ENCODE measurements at places on chromosomes 16 and 17. TPM values are rescaled to one million over a fixed set of nuclear protein-coding genes. Genes with fewer than 3 reads are reported as not detected.
A peak's percentile ranks its signal among the peaks of the same experiment; 100 is the strongest.

- no peak for DNase-seq
- no peak overlapping the region for H3K27ac ChIP-seq
- H3K4me1 ChIP-seq = no peaks in the 10 kb centered on the region
- no peaks in the 10 kb centered on the region for H3K27me3 ChIP-seq
- H3K36me3 ChIP-seq = peaks cover 52% of the 10 kb centered on the region
- no peak overlapping the region for H3K4me3 ChIP-seq
These were observed 63.2 kb upstream of the TRAP1 start for GRCh38 chr16:3780570-3780969.

DNA sequence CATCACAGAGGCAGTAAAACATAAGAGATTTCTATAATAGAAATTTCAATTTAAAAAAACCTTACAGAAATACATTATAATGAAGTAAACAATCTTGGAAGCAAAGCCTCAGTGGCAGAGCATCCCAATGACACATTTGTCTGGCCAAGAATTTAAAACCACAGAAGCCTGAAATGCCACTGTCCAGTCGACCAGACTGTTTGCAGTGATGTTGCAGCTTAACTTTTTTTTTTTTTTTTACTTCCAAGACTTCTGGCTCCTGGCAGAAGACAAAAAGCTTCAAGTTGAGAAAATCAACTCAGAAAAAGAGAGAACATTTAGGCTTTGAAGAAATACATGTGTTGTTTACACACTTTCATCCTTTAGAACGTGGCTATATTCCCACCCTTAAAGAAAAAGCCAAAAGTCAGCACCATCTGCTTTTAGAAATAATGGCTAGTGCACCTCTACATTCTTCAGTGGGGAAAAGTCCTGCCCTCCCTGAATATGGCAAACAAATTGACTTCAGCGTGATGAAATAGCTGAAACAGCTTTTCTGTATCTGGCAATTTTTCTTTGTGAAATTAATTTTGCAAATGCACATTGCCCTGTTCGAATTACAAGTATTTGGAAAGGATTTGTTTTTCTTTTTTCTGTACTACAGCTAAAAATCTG lies 205.5 kb upstream of the MON1B start:
- H3K4me3 ChIP-seq = no peak overlapping the region
- H3K4me1 ChIP-seq = no peaks in the 10 kb centered on the region
- no peaks in the 10 kb centered on the region for H3K27me3 ChIP-seq

- H3K27ac ChIP-seq = no peak overlapping the region
- peaks cover 75% of the 10 kb centered on the region for H3K36me3 ChIP-seq
- no peaks in the 10 kb centered on the region for H3K4me1 ChIP-seq
- no peaks in the 10 kb centered on the region for H3K27me3 ChIP-seq
- no peak overlapping the region for H3K4me3 ChIP-seq
- no peak for DNase-seq
These were observed 16.6 kb upstream of the INPP5K start for GRCh38 chr17:1532836-1533602.

Gene ACADVL
- total RNA-seq = 957 TPM

Gene KRT17
- 165 TPM for total RNA-seq

Gene CCL8
- total RNA-seq = 1.5 TPM

- H3K4me1 ChIP-seq = no peaks in the 10 kb centered on the region
- no peaks in the 10 kb centered on the region for H3K36me3 ChIP-seq
- no peaks in the 10 kb centered on the region for H3K27me3 ChIP-seq
- DNase-seq = no peak
- no peak overlapping the region for H3K27ac ChIP-seq
- no peak overlapping the region for H3K4me3 ChIP-seq
These were observed 194.5 kb downstream of the FOXL1 start for GRCh38 chr16:86772671-86773353.

DNA sequence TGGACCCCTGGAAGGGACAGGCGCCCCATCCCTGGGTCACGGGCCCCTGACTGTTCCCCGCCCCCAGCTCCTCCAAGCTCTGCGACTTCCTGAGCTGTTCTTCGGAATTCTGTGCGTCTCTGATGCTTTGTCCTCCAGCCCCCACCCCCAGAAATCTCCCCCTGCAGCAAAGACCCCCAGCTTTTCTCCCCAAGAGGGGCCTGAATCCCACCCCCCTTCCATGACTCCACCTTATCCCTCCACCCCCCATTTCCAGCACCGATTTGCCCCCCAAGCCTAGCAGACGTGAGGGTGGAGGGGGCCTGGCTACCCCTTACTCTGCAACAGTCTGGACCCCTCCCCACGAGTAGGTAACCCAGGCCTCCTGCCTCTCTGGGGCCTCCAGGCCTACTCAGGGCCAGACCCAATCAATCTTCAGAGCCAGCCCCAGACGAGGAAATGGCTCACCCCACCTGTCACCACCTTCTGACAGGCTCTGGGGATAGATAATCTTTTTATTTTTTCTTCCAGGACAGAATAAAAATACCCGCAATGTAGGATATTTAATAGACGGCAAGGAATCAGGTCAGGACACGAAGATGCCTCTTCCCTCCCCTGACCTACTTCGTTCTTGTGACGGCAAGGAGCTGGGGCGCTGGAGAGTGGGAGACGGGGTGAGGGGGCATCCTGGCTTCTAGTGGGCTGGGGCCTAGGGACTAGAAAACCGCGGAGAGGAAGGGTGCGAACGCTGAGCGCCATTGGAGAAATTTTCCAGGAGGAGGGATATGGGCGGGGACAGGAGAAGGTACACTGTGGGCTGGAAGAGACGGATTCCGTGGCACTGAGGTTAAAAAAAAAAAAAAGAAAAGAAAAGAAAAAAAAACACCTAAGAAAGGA lies 744 bp upstream of the PLXDC1 start:
- no peaks in the 10 kb centered on the region for H3K36me3 ChIP-seq
- peaks cover 21% of the 10 kb centered on the region for H3K4me1 ChIP-seq
- no peaks in the 10 kb centered on the region for H3K27me3 ChIP-seq
- DNase-seq = no peak

Gene NIP7
- 15.2 TPM for total RNA-seq

Gene ANKS4B
- total RNA-seq = not detected

Gene MILR1
- 11.0 TPM for total RNA-seq

Gene WNT9B
- total RNA-seq = not detected

DNA sequence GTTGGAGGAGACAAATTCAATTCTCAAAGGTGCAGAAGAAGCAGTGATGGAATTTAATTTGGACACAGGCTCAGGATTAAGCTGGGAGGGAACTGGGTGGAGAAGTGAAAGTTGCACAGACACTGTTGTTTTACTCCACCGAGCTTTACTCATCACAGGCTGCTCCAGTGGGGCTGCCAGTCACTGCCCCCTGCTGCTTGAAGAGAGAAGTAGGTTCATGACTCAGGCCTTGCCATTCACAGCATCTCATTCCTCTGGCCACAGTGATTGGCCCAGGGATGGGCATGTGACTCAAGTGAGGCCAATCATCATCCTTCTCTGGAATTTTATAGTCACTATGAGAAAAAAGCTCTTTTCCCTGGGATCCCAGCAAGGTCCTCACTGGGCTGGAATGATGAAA lies 11.8 kb downstream of the GNAO1 start:
- no peaks in the 10 kb centered on the region for H3K4me1 ChIP-seq
- H3K27me3 ChIP-seq = no peaks in the 10 kb centered on the region
- no peak overlapping the region for H3K4me3 ChIP-seq
- no peak for DNase-seq

DNA sequence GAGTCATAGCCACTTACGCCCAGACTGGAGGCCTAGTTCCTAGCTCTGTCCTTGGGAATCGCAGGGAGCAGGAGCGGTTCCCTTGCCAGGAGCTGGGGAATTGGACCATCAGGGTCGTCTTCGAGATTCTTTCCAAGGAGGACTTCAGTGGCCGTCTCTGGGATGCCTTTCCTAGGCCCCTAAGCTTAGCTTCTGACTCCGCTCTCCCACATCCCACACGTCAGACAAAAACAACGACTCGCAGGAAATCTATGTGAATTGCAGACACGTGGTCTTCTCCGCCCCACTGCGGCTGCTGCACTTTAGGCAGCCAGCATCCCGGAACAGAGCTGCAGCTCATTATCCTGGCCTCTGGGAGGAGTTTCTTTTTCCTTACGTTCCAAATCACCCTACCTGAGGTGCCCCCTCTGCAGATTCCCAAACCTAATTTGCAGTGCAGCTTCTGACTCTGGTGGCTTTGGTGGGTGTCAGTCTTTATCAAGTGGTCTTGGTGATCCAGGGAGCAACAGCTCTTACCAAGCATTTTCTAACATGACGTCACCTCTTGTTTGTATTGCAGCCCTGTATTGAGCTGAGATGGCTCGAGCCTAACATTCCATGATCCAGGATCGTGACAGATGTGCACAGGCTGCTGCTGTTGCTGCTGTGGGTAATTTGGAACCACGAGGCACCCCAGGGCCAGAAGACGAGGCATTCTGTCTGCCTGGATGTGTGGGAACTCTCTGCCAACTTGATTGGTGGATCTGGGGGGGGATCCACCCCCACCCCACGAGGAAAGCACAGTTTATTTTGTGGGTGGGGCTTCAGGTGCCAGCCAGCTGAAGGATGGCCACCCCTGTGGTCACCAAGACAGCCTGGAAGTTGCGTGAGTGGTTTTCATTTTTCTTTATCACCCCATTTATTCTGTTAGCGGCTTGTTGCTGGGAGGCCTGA lies 1.1 kb downstream of the KATNB1 start:
- no peak for DNase-seq
- no peaks in the 10 kb centered on the region for H3K27me3 ChIP-seq
- peak overlapping the region; percentile 91 for H3K4me3 ChIP-seq
- H3K4me1 ChIP-seq = peaks cover 46% of the 10 kb centered on the region

DNA sequence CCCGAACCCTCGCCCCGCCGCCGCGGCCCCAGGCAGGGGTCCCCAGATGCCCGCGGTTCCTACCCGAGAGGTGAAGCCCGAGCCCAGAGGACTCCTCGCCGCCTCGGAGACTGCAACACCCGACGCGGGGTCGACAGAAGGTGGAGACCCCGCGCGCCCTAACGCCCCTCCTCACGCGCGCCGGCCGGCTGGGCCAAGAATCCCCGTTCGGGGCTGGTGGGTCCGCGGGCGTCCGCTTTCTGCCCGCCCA lies 515 bp downstream of the SUMO2 start:
- H3K27ac ChIP-seq = peak overlapping the region; percentile 99
- peaks cover 27% of the 10 kb centered on the region for H3K4me1 ChIP-seq
- DNase-seq = no peak
